ENCODE measurements at places on chromosomes 4 and X. TPM values are rescaled to one million over a fixed set of nuclear protein-coding genes. Genes with fewer than 3 reads are reported as not detected.

GRCh38 chr4:109943745-109944144 lies 31.1 kb downstream of the EGF start:
- no peak for DNase-seq

DNA sequence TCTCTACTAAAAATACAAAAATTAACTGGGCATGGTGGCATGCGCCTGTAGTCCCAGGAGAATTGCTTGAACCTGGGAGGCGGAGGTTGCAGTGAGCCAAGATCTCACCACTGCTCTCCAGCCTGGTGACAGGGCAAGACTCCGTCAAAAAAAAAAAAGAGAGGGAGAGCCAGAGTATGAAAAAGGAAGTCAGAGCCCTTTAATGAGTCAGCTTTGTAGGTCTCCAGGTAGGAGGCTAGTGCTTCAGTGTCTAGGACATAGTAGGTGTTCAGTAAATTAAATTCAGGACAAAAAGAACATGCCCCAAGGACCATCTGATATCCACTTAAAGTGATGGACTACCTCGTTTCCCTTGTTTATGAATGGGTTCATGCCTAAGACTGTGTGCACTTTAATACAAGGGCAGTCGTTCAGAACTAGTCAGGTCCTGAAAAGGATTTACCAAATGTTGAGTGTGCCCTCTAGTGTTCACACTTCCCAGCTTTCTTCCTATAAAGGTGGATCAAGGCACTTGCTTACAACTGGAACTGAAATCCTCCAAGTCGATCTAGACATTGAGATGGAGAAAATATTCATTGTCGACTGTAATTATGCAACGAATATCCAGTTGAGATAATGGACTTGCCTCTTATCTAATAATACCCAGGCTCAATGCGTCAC lies 29.0 kb downstream of the F9 start:
- peak; percentile 70 for DNase-seq

The PABPC1L2A gene
- total RNA-seq: not detected

DNA sequence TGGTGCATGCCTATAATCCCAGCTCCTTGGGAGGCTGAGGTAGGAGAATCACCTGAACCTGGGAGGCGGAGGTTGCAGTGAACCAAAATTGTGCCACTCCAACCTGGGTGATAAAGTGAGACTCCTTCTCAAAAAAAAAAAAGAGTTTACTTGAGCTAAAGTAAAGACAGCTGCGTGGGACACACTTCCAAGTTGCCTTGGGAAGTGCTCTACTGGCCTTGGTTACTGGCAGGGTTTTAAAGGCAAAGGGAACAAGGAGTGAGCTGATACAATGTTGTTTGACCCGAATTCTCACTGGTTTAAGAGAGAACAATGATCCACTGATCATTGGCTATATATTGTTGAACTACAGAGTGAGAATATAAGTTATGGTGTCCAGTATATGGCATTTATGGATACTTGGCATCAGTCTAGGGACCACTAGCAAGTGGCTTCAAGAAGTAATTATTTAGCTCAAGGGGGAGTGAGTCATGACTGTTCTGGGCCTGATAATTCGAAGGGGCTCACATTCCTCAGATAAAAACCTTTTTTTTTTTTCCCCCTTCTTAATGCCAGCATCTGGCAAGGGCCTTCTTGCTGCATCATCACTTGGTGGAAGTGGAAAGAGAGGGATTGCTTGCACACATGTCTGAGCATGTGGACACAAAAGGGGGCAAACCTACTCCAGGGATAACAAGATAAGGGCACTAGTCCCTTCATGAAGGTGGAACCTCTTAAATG lies 32.3 kb downstream of the GRK4 start:
- DNase-seq: no peak

GRCh38 chr4:44760142-44760898 lies 34.0 kb upstream of the GNPDA2 start:
- peak; percentile 45 for DNase-seq

The LUZP4 gene
- not detected for total RNA-seq

DNA sequence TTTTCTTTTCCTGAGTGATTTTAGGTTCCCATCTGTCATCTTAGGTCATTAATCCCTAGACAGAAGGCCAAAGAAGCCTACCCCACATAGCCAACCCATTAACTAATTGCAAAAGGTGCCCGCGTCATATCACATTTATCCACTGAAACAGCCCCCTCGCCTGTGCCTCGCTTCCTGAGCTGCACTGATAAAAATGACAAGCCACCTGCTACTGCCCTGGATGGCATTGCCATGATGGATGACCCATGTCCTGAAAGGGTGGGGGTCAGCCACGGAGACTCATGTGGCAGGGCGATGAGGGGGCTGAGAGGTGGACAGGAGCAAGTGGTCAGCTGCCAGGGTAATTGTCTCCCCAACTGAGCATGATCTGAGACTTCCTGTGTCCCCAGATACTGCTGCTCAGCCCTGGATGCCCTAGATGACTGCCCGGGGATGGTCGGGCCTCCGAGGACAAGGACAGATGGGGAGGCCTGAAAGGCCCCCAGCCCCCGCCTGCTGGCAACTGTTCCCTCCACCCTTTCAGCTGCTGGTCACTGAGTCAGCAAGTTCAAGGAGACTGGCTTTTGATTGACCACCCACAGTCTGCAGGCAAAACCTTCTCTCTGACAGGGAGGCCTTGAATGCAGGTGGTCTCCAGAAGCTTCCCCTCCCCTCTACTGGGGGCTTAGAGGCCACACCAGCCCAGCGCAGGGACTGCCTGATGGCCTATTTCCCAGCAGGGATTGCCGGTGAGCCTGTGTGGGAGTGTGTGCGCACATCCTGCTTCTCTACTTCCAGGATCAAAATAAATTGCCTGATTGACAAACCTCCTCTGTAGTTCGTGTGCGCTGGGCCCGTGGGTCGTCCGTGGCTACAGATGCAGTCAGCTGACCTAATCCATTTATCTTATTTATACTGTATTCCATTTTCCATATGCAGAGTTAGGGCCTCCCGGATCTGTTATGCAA lies 496.3 kb downstream of the BCOR start:
- DNase-seq: no peak

- no peak for DNase-seq
Observed at GRCh38 chr4:109952612-109953011, 39.9 kb downstream of the EGF start.

DNA sequence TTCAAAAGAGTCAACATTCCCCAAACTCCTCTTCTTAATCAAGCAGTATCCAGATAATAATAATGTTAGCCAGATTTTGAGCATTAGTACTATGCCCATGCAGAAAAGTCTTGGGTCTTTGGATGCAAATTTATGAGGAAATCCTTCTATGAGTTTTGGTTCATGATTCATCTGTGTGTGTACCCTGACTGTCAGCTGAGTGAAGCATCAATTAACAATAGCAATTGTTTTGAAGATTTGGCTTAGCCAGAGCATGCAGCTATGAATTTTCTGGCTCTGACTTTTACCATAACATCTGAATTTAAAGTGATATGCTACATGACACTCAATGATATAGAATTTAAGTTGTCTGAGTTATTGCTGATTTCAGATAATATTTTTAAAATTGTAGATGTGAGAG lies 145.8 kb downstream of the KLHL4 start:
- no peak for DNase-seq

The RNF175 gene
- not detected for total RNA-seq

The NKX6-1 gene
- total RNA-seq: 0.94 TPM

The HSFX2 gene
- total RNA-seq: not detected

DNA sequence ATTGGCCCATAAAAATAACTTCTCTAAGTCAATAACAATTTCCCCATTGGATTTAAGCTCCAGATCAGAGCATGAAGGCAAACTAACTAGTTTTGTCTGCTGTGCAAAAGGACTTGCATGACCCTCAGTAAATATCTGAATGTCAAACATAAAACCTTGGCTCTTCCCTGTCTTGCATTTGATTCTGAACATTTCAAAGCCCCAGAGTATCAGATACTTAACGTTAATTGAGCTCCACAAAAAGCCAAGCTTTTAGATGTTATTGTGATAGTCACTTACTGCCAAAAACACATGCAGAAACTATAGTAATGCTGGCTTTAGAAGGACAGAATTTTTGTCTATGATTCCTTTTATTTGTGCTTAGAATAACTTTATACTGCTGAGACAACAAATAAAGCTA lies 664.2 kb downstream of the ADGRL3 start:
- no peak for DNase-seq
